ENCODE measurements at places on chromosomes 1 and 21.

DNA sequence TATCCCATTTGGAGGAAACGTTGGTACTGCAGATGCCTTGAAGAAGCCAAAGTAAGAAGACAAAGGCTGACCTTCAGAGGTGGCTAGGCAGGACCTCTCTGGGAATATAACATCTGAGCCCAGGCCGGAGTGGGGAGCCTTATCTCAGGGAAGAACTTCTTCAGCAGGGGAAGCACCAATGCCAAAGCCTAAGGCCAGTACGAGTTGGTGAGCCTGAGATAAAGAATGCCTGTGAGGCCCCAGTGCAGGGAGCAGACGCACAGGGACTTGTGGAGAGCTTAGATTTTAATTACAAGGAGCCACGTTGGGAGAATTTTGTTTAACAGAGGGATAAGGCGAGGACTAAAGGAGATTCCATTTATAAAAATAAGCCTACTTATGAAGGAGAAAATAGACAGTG lies 468.8 kb upstream of the RUNX1 start:
- no peak for DNase-seq

DNA sequence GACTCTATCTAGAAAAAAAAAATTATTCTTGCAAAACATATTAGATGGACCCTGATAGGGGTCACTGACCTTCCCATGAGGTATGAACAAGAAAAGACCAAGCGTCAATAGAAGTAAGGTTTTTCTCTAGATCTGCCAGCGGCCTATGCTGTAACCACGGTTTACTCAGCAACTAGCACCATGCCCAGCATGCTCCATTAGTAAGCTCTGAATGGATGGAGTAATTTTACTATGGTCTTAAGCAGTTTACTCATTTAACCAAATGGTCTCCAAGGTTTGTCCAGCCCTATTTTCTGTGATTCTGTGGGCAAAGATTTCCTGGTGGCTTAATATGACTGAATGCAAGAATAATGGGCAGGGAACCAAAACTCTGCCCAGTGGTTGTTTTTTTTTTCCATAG lies 113.9 kb downstream of the ADSS2 start:
- DNase-seq: no peak

GRCh38 chr1:76543495-76543894 lies 323.8 kb upstream of the ST6GALNAC5 start:
- no peak for DNase-seq

DNA sequence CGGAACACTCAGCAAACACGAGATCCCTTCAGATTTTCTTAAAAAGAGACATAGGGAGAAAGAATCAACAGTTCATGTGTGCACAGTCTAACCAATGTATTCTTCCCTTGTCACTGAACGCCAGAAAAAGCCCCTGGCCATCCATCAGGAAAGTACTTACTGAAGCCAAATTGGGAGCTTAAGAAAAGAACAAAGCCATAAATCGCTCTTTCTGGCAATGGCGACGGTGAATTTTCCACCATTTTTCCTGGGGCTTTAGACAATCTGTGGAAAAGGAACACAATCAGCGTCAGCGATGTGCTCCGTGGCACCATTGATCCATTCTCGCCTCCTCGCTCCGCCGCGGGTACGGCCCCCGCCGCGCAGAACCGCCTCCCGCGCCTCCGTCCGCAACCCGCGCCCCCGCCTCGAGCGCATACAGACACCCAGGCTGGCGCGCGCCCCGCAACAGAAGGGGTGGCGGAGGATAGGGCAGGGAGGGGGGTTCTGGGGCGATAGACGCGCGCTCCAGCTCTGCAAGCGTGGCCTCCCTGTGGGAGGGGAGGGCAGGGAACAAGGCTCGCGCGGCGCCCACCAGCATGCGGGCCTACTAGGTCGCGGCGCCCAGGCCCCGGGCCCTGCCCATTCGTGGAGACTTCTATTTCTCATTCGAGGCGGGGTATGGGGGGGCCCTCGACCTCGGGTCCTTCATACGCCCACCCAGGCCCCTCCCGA lies 440 bp downstream of the PIGP start:
- DNase-seq: peak; percentile 44

DNA sequence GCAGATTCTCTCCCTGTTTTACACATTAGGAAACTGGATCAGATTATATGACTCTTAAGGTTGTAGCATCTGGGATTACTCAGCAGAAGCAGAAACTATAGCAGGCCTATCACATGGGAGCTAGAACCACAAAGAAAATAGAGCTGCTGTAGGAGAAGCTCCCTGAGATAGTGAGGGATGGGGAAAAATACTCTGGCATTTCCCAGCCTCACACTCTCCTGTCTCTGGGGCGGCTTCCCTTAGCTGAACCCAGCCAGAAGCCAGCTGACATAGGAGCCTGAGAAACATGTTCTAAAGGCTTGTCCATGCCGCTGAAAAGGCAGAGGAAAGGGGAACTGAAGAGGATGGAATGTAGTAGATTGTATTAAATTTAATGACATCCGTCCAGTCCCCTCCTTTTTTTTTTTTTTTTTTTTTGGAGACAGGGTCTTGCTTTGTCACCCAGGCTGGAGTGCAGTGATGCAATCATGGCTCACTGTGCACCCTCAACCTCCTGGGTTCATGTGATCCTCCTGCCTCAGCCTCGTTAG lies 76.8 kb upstream of the DNAJC6 start:
- DNase-seq: no peak

- DNase-seq: no peak
These were observed 57.1 kb downstream of the GIPC2 start for GRCh38 chr1:78102916-78103315.

GRCh38 chr1:171345536-171345935 lies 31.6 kb downstream of the FMO4 start:
- DNase-seq: no peak

DNA sequence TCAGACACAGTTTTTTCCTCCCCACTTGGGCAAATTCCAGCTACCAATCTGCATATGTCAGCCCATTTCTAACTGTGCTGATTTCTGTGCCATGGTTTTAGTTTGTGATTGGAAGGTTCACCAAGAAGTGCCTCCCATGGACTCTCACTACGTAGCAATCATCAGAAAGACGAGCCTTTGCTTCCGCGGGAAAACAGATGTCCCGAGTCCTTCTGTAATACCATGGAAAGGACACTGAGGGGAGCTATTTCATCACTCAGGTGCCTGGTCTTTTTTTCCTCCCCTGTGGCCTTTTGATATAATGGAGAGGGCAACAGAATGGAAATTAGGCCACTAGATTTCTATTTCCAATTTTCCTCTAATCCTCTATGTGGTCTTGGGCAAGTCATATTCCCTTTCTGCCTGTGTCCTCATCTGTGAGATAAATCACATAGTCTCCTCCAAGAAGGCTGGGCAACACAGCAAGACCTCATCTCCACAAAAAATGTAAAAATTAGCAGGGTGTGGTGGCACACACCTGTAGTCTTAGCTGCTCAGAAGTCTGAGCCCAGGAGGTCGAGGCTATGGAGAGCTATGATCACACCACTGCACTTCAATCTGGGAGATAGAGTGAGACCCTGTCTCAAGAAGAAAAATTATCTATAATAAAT lies 24.8 kb downstream of the LEMD1 start:
- peak; percentile 47 for DNase-seq

DNA sequence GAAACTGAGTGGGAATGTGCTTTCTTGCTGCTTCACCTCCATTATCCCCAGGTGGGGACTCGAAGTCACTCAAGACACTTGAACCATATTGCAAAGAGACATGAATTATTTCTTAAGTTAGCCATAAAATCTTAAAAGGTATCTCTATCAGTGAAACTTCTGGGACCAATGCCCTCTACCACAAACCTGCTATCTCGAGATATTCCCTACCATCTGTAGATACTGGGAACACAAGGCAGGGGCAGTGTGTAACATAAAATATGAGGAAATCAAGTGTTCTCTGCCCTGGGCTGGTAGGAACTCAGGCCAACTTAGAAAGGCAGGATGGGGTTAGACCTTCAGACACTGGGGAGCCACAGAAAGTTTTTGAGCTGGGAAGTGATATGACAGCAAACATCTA lies 1.3 kb upstream of the CD58 start:
- no peak for DNase-seq

DNA sequence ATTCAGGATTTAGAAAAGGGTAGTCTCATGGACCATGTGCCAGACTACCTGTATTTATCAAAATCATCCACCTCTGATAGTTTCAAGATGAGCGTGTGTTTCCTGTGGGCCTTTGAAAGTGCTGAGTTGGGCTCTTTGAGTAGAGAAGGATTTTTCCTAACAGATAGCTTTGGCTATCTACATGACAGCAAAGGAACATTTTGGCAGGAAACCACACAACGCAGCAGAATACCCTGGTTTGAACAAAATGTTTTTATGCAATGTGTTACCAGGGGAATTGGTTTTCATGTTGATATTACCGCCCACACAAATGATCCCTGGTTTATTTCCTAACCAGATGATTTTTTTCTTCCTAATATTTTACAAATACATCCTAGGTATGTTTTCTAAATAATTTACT lies 431.4 kb downstream of the NEGR1 start:
- DNase-seq: no peak

DNA sequence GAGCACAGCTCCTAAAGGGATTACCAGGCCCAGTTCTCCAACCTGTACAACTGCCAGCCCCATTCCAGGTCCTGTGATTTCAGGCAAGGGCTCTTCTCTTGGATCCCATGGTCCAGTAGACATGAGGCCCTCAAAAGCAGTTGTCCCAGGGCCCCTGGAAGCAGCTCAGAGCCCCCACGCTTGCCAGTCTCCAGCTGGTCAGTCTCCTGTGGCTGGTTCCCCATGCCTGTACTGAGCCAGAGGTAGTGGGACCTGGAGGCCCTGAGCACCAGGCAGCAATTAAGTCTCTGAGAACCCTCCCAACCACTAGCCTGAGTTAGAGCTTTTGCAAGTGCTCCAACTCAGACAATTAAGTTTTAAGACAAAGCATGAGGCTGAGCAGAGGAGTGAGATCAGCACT lies 36.9 kb downstream of the CDC42BPA start:
- no peak for DNase-seq

- DNase-seq: no peak
These were observed 149.2 kb downstream of the BEND5 start for GRCh38 chr1:48627486-48627885.

DNA sequence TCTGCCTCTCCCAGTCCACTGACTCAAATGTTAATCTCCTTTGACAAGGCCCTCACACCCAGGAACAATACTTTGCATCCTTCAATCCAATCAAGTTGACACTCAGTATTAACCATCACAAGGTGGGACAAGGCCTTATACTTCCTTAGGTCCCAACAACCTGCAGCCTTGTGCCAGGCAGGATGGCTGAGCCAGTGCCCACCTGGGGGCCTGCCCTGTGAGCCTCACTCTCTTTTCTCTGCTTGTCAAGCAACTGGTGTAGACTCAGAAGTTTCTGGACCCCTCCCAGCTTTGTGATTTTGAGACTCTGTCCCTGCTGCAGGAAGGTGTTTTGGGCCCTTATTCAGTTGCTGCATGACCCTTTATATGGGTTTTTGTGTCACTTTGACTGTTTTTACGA lies 310.0 kb upstream of the C1orf174 start:
- no peak for DNase-seq

DNA sequence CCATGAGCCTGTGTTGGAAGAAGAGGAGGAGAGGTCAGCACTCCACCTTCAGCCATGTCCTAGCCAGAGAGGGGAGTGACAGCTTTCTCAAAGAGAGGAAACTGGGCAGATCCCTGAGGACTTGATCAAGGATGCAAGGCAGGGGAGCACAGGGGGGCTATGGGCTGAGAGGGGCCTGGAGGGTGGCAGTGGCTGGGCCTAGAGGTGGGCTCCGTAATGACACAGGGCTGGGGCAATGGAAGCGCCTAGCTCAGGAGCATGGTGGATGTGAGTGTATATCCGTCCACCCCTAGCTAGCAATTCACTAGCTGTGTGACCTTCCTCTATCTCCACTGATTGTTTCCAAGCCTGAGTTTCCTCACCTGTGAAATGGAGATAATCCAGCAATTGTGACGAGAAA lies 32.6 kb downstream of the NEK2 start:
- no peak for DNase-seq

DNA sequence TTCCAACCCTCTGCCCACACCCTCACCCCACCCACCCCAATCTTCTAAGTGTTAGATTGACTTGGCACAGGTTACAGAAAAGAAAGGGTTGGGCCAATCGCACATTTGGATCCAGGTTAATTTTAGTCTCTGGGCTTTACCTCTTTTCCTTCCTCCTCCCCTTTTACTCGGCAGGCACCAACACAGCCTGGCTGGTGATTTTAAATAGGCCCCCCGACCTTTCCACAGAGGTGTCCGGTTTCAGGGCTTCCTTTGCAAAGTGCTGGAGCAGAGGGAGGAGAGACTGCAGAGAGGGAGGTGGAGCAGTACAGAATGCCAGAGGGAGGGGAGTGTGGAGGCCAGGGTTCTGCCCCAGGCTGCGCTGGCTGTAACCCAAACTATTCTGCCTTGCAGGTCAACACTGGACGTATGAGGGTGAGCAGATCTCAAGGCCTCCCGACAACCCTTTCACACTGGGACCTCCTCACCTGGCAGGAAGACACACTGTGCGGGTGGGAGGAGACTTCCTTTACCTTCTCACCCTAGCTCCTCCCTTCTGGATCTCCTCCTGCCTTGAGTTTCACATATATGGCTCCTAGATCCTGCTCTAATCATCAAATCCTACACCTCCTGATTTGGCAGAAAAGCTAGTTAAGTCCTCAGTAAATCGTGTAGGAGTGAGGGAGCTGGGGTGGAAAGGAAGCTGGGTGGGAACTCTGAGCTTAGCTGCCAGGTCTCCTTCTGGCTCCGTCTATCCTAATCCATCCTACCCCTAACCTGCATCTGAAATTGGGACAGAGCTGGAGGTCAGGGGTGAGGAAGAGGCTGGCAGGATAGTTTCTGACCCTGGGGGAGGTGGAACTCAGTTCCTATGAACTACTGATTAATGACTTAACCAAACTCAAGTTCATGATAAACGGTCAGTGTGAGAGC lies 2.4 kb downstream of the CA14 start:
- DNase-seq: no peak

GRCh38 chr1:71656902-71657301 lies 576.1 kb upstream of the ZRANB2 start:
- no peak for DNase-seq

DNA sequence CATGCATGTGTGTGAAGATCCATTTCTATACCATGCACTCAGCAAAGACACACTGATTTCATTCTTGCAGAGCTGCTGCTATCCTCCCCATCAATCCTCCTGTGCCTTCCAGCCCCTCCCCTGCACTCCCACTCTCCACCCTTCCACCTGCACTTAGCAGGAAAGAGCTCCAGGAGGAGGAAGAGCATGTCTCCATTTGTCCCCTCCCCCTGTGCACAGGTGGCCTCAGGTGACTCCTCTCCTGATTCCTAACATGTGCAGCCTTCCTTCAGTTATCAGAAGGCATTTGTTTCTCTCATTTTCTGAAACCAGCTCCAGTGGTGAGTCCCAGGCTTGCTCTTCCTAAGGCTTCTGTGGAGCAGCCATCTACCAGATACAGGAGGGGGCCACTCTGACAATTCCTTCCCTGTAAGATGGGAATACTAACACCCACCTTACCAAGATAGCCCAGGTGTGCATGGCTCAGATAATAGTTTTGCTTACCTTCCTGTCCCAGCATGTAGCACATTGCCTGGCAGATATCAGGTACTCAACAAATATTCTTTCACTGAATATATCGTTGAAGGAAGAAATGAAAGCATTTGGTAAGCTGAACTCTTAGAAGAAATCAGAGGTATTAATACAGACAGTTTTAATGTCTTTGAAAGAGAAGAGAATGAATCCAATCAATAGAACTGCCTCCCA lies 21.9 kb upstream of the FAM3B start:
- DNase-seq: no peak
